Naive thymus-derived CD8-positive, alpha-beta T cell (primary cell): ENCODE measurements at places on chromosomes 5 and 9.

- DNase-seq = no peak
Observed at GRCh38 chr5:124819201-124819600, 72.8 kb upstream of the ZNF608 start.

GRCh38 chr5:15690611-15691010 lies 190.6 kb downstream of the FBXL7 start:
- DNase-seq = no peak

- no peak for DNase-seq
Observed at GRCh38 chr9:121301881-121302286, 33.9 kb downstream of the GSN start.

DNA sequence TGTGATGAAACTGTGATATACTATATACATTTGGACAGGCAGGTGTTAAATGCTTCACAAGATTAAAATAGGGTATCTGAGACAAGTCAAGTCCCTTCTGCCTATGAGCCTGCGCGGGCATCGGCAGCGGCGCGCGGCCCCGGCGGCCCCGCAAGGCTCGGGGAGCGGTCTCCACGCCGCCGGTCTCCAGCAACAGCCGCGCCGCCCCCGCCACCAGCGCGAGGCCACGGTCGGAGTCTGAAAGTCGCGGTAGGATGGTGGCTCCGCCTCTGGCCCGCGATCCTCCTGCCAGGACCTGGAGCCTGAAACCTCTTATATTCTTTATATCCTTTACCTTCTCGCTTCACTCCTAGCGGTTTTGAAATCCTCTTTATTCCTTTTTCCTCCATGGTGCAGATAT lies 99.4 kb downstream of the INSL6 start:
- no peak for DNase-seq

GRCh38 chr5:111772456-111773122 lies 15.6 kb upstream of the NREP start:
- no peak for DNase-seq

DNA sequence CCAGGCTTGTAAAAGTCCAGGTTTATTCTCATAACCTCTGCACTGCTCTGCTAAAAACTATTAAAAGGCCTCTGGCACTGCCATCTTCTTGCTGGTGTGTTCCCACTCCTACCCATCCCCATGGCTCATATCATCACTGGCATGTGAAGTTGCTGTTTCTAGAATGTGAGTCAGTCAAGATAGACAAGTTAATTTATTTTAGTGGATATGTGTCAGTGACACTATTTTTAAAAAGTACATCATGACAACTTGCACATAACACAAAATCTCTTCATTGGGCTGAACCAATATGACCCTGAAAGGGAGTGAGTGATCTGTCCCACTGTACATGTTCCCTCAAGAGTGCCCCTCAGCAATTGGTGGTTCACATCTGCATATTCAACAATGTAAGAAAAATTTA lies 299.7 kb downstream of the NFIB start:
- DNase-seq = no peak

DNA sequence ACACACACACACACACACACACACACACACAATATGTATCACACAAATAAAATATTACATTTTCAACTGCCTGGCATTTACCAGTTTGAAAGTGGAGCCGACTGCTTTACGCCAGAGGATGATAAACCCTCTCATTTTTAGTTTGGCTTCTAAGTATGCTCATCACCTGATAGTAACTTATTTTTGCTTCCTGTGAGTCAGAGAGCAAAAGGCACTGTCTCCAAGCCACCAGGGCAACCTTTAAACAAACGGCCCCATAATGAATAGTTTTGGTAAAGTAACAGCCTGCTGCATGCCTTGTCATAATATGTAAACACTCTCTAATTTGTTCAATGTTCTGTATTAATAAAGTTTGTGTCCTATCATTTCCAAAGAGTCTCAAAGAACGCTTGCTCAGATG lies 26.9 kb downstream of the KLF4 start:
- no peak for DNase-seq

DNA sequence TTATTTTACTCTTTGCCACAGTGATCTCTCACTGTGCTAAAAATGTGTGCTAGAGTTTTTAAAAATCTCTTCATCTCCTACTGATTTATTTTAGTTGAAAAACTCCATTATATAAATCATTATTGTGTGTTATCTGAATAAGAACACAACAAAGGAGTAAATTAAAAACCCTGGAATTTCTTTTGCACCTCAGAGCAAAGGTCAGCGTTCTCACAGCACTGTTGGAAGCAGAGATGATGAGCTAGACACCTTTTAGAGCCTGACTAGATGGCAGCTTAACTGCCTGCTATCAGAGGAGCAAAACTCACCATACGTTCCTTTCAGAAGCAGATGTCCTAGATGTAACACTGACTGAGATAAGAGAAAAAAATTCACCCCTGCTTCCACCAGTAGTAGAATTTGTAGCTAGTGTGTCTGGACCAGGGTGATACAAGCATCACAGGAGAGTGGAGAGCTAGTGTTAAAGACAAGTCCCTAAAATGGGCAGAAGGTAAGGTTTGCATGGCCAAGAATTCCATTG lies 147.1 kb downstream of the ENTREP1 start:
- DNase-seq = no peak

DNA sequence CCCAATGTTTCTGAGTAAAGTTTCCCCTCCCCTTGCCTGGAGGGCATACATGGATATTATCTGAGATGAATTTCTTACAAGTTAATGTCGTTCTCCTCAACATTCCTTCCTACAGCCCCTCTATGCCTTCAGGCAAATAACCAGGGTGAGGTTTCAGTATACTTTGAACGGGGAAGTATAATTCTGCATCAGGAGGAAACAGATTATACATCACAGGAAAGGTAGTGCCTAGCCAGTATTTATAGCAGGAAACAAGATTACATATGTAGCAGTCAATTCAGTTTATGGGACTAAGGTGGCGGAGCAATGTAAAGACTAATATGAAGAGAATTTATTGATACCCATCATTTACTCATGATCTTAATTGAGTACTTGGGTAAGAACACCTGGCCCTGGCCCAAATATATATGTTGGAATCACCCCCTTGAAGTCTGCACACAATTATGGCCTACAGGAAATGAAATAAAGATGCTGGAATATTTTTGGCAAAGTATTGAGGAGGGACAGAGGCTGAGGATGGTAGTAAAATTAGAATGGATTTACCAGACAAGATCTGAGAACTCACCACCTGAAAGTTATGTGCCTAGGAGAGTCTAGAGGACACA lies 661.1 kb downstream of the PTPRD start:
- DNase-seq = no peak
